HS-5 (cell line): ENCODE measurements at places on chromosomes 5 and 9.

DNA sequence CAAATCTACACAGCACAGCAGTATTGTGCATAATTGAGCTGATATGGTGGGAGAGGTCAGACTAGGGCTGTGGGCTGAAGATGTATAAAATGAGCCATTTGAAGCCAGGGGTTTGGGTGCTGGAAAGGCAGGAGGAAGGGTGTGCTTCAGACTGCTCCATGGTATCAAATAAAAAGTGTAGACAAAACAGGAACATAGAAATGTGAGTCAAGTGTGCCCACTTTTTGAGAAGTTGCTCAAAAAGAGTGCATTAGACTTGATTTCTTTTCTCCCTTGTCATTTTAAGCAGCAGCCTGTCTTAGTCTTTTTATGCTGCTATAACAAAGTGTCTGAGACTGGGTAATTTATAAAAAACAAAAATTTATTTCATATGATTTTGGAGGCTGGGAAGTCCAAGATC, 55.8 kb upstream of the ZFAND5 start:
- DNase-seq: no peak

- DNase-seq: no peak
Measured at GRCh38 chr5:50441493-50441955, 436 bp upstream of the EMB start.

GRCh38 chr5:13833440-13833839, 111.0 kb downstream of the DNAH5 start:
- no peak for DNase-seq

DNA sequence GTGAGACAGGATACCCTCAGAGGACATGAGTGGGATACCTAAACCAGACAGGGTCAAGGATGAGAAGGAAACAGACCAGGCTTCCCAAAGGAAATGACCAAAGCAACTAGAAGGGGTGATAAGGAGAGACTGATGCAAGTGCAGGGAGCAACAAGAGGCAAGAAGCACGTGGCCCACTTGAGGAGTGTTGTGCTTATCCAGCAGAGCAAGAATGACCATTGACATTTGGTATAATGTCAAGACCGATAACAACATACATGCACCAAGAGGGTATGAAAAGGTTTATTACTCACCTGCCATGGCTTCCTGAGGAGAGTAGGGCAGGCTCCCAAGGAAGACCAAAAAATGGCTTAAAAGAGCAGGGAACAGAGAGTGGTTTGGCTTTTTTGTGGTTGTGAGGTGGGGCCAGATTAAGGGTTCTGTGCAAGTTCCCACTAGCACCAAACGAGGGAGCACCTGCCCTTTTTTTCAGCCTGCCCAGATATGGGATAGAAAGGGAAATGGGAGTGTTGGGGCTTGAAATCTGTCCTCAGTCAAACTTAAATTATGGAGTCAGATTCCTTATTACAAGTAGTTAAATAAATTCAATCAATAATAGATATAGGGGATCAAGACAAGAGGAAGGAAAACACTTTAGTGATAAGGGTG, 513.6 kb downstream of the RASEF start:
- DNase-seq: no peak

DNA sequence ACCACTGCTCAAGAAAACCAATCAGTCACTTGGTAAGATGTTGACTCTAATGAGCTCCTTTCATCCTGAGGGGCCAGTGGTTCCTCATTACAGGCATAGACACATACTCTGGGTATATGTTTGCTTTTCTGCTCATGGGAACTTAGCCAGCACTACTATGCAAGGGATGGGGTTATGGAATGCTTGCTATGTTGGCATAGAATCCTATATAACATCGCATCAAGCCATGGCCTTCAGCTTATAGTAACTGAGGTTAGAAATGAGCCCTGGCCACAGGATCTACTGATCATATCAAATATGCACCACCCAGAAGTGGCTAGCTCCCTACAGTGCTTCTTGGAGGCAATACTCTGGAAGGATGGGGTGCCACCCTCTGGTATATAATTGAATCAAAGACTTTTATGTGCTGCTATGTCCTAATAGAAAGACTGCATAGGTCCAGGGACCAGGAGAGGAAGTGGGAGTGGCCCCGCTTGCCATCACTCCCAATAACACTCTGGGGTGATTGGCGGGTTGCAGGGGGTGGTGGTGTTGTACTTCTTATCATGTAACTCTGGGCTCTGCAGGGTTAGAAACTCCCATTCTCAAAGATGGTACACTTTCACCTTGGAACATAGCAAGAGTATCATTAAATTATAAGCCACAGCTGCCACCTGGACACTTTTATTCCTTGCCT, 70.3 kb downstream of the ZNF366 start:
- no peak for DNase-seq

- DNase-seq: no peak
Measured at GRCh38 chr9:38149647-38150046, 80.6 kb upstream of the SHB start.

DNA sequence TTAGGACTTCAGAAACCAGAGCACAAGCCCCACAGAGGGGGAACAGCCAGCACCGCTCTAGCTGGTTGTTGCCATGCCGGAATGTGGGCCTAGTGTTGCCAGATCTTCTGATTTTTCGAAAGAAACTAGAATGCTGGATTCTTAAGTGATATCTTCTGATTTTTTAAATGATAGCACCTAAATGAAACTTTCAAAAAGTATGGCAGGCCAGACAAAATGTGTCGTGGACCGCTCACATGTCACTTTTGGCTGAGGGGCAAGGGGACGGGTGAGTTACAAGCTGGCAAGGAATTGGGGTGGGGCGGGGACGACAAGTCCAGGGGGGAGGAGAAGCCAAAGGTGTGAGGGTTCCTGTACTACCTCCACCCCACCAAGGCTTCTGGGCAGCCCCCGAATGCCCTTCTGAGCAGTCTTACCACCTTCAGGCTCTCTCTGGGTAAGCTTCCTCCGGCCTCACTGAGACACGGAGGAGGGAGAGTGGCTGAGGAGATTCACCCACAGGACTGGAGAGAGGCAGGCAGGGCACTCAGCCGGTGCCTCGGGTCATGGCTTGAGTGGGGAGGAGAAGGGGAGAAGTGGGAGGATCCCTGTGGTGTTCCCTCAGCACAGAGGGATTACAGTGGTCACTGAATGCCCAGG, 10.3 kb downstream of the B4GALT7 start:
- no peak for DNase-seq

DNA sequence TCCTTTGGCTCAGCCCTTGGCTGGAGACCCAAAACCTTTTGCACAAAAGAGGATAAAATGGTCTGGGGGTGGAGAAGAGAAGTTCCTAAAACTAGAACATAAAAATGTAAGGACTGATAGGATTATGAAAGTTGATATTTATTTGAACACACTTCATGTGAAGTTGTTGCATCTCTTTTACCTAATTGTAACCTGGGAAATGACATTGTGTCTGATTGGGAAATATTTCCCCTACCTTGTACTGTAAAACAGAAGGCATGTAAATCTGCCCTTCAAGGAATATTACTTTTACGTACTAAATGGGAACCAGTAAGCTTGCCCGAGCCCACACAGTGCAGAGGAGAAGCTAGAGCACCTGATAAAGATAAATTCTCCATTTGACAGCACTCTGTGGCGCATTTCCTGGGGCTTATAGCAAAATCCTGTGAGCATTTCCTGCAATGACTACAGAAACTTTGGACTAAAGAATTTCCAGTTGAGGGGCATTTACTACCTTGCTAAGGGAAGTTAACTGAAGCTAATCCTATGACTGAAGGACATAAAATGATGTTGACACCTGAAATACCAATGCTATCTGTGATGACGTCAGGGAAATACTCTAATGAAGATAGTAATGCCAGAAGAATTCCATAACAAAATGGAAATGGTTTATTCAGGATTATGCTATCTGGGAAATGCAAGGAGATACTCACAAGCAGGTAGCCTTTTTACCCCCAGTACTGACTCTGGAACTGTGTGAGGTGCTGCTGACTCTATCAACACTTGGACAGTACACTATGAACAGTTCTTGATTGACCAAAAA, 78.3 kb upstream of the LIFR start:
- DNase-seq: no peak

DNA sequence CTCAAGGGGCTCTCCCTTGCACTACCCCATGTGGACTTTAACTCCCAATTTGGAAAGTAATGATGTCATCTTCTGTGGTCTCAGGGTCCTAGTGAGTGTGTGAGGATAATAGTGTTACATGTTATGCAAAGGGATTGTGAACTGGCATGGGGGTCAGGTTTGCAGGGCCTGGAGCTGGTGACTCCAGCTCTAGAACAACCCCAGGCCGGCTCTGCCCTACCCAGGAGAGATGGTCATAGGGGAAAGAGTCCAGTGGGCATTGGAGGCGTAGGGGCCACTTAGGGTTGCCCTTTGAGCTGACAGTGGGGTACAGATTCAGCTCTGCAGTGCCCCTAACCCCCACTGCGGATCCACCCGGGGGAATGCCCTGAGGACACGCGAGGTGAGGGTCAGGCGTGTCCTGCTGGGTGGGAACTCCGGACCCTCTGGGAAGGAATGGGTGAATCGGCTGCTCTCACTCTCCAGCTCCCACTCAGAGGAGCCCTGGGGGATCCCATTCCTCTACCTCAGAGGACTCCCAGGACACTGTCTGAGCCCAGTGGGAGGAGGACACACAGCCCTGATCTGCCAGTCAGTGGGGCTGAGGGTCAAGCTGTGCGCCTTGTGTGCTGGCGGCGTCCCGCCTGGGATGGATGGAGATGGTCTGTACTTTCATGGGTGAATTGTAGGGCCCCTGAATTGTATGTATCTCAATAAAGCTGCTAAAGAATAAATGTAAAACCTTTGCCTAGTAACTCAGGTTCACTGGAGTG, 2.5 kb upstream of the NKD2 start:
- DNase-seq: no peak

GRCh38 chr9:74102702-74103101, 394.4 kb upstream of the RORB start:
- DNase-seq: no peak

DNA sequence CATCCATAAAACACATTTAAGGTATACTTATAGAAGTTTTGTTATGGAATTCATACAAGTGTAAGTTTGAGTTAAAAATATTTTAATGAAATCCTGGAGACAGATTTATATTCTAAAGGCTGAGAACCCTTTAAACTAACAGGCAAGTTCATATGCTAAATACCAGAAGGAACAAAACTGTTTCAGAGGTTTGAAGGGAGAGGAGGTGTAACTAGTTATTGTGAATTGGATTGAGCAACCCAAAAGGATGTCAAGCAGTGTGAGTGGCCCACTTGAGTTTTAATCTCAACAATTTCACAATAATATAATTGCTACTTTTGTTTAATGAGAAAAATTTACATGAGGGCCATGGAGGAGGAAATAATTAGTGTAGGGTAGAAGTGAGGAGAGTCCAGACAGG, 348.5 kb upstream of the ACTBL2 start:
- DNase-seq: no peak

GRCh38 chr9:89005323-89005722, 14.1 kb downstream of the S1PR3 start:
- DNase-seq: no peak

DNA sequence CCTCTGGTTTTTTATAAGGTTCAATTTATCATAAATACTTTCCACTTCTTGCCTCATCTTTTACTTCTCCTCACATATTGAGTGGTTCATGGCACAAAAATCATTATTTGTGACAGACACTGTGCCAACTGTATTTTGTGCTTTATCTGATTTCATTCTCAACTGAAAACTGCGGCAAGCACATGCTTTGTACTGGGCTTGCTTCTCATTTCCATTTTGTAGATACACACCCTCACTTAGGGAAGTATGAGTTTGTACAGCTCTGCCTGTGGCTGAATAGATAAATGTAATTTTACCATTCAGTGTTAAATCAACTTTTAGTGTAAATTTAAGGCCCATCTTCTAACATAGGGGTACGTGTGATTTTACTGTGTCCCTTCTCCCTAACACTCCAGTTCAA, 83.6 kb downstream of the ANXA2R start:
- no peak for DNase-seq

DNA sequence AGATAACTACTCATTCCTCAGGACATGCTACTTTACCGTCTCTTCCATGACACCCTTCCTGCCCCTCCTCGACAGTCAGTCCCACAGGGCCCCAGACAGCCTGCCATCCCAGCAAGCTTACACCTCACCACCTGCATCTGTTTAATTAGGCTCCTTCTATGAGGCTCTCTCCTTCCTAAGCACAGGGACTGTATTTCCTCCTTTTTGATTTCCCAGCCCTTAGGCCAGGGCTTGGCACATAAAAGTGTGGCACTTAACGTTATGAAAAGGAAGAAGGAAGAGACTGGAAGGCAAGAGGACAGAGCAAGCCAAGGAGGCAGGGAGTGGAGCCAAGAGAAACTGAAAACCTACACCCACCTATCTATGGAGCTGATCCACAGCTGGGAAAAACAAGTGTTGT, 146.8 kb downstream of the SIL1 start:
- no peak for DNase-seq

- DNase-seq: peak; percentile 78
Measured at GRCh38 chr5:133952729-133953567, 15.5 kb downstream of the C5orf15 start.

- no peak for DNase-seq
Measured at GRCh38 chr5:161630948-161631347, 54.6 kb upstream of the GABRA6 start.

GRCh38 chr5:126857472-126858410, 80.8 kb downstream of the LMNB1 start:
- no peak for DNase-seq

DNA sequence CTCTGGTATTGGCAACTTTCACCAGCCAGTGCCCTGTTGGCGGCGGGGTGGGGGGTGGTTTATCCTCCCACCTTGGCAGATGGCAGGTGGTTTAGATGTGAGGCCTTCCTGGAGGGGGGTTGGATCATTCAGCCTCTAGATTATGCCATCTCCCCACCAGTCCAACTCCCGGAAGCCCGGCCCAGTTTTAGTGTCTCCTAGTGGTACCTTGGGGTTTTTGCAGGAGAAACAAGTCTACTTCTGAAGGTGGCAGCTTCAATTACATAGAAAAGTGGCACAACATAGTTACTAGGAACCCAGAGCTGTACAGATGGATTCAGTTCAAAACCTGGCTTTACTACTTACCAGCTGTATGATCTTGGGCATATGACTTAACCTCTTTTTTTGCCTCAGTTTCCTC, 11.3 kb downstream of the PRLR start:
- no peak for DNase-seq

- DNase-seq: no peak
Measured at GRCh38 chr5:95916687-95917085, 45.0 kb downstream of the ELL2 start.

DNA sequence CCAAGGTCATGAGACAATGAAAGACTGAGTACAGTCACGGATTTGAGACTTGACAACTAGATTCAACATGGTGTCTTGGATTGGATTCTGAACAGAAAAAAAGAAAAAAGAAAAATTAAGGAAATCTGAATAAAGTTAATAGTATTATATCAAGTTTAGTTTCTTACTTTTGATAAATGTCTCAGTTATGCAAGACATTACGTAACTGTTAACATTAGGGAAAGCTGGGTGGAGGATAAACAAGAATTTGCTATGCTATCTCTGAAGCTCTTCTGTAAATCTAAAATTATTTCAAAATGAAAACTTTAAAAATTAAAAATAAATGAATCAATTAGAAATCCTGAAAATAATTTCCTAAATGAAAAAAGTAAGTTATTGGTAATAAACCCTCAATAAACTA, 14.4 kb upstream of the DCAF12 start:
- DNase-seq: no peak
